Stimulated activated CD4-positive, alpha-beta T cell treated with anti-CD3 and anti-CD28 coated beads, Interleukin-4, amount 100 ng/mL, for 48 hours (primary cell): ENCODE measurements at places on chromosomes 11 and 22.

DNA sequence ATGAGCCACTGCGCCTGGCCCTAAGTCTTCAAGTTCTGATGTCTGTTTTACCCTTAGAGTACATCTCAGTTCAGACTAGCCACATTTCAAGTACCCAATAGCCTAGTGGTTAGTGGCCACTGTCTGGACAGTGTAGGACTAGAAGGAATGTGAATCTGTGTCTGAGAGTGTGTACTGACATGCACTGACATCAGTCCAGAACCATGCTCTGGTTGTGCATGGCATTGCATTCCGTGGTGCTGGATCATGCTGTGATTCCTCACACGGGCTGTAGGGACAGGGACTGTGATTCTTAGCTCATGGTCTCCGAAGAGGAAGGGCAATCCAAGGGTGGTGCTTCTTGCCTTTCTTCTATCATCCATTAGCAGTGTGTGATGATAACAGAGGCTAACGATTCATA, 41.1 kb downstream of the AMOTL1 start:
- DNase-seq = no peak

- DNase-seq = no peak
Measured at GRCh38 chr22:41620589-41621098, at the start of gene DESI1. Gene DESI1, minus strand, starts transcription at chr22:41621043. Its CDS starts 204 bp downstream, at chr22:41620839.

- no peak for DNase-seq
Measured at GRCh38 chr22:35620624-35621251, 3.6 kb upstream of the MB start.

GRCh38 chr22:47573141-47573540, 810.7 kb downstream of the TBC1D22A start:
- DNase-seq = no peak

DNA sequence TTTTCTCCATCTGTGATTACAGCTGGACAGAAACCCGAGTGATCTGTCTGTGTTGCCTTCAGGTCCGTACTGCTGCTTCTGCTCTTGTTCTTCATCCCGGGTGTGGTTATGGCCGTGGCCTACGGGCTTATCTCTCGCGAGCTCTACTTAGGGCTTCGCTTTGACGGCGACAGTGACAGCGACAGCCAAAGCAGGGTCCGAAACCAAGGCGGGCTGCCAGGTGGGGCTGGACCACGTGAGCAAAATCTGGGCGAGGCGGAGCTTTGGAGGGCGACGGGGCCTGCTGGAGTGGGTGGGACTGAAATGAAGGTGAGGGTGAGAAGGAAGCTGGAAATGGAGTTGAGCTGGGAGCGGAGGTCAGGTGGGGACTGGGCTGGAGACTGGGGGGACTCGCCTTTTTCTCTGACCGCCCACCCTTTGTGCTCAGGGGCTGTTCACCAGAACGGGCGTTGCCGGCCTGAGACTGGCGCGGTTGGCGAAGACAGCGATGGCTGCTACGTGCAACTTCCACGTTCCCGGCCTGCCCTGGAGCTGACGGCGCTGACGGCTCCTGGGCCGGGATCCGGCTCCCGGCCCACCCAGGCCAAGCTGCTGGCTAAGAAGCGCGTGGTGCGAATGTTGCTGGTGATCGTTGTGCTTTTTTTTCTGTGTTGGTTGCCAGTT, 11.1 kb downstream of the CCKBR start:
- DNase-seq = no peak

DNA sequence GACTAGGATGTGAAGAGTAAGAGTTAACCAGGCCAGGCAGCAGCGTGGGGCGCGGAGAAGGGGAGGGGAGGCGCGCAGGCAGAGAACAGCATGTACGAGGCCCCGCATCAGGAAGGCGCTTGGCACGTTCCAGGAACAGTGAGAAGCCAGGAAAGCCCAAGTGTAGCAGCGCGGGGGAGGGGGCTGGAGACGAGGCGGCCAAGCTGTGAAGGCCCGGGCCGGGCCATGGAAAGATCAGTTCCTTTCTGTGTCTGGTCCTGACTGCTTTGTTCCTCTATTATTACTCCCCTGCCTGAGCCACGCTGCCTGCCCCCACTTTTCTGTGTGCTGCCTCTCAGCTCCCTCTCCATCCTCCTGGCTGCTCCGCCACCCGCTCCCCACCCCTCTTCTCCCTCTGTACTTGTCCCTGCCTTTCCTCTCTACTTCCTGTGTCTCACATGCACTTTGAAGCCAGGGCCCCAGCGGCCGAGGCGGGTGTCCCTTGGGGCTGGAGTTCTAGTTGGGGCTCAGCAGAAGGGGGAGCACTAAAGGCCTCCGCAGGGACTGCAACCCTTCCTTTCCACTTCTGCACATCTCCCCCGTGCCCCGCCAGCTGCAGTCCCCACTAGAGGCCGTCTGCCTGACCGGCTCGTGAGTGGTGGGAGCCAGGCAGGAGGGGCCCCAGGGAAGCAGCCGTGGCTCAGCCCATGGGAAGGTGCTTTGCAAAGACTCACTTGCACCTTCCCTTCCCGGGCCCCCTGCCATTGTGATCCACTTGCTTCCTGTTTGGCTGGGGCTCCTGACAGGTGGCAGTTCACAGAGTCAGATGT, 63.7 kb downstream of the PRDM11 start:
- no peak for DNase-seq

DNA sequence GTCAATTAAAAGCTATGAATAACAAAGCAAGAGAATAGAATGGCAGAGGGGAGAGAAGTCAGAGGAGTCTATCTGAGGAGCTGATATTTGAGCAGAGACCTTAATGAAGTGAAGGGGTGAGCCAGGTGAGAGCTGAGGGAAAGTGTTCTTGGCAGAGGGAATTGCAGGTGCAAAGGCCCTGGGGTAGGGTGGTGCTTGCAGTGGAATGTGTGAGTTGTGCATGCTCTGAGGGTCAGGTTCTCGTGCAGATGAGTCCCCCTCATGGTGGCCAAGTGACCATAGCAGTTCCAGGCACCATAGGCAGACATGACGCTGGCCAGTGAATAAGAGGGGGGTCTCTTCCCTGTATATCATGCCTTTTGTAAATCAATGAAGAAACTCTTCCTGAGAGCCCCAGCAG, 58.9 kb upstream of the ALX4 start:
- no peak for DNase-seq
